ENCODE measurements at places on chromosomes 16 and 17. TPM values are rescaled to one million over a fixed set of nuclear protein-coding genes. Genes with fewer than 3 reads are reported as not detected.

Gene KRTAP17-1
- not detected for total RNA-seq

Gene SLC16A6
- under 0.01 TPM for total RNA-seq

Gene HSD17B1
- 5.5 TPM for total RNA-seq

Gene PRKCB
- not detected for total RNA-seq

Gene ATAD5
- 2.7 TPM for total RNA-seq

Gene HOXB1
- not detected for total RNA-seq

Gene P2RX1
- not detected for total RNA-seq

Gene LYRM9
- 12.2 TPM for total RNA-seq

Gene TENT4B
- 8.2 TPM for total RNA-seq

Gene COIL
- total RNA-seq = 16.9 TPM

Gene CLDN6
- total RNA-seq = 5.6 TPM

Gene CCL16
- not detected for total RNA-seq

Gene ERCC4
- total RNA-seq = 8.2 TPM

Gene IRX5
- total RNA-seq = not detected

Gene ZNF750
- total RNA-seq = not detected

Gene AATF
- total RNA-seq = 21.6 TPM

Gene TUBB3
- total RNA-seq = 85.2 TPM

Gene SPNS2
- total RNA-seq = 1.5 TPM

Gene THOC6
- total RNA-seq = 58.1 TPM

Gene QPRT
- 58.1 TPM for total RNA-seq

Gene KRT12
- not detected for total RNA-seq

Gene OTOP2
- not detected for total RNA-seq

Gene FBXW10
- total RNA-seq = 0.11 TPM

Gene DYNLRB2
- 2.0 TPM for total RNA-seq

Gene CLDN7
- total RNA-seq = 15.2 TPM

Gene TERB1
- total RNA-seq = 0.79 TPM

Gene CLEC3A
- total RNA-seq = not detected

Gene PRSS8
- total RNA-seq = 66.0 TPM

Gene ABCA10
- total RNA-seq = 0.87 TPM

Gene MT1G
- total RNA-seq = not detected
